AML-193 (cell line): ENCODE measurements at places on chromosomes 5 and 9.

DNA sequence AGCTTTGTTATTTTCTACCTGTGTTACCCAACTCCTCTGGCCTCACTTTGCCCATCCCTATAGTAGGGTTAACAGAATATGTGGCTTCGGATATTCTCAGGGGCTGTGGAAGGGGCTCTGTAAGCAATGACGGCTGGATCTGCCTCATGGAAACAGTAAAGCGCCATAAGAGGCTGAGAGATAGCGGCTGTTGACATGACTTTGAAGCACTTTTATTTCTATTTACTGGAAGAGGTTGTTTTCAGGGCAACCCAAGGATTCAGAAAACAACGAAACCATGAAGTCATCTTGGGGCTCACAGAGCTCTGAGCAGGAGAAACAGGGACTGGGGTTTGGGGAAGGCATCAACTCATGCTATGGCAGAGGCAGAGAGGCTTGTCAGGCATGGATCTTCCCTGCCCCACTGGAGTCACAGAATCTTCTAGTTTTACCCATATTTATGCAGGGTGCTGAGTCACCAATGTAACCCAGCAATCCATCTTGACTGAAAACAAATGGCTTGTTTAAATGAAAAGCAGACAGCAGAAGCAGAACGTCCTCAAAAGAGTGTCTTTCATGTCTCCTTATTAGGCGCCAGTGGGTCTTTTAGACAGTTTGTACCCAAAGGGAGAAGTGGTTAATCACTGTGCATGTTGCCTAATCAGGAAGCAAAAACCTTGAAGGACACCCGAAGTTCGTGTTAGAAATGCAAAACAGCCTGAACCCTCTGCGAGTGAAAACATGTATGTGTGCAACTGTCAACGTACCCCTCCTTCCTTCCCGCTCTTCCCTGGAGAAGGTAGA lies 113.0 kb downstream of the COL23A1 start:
- DNase-seq, result peak; percentile 94

DNA sequence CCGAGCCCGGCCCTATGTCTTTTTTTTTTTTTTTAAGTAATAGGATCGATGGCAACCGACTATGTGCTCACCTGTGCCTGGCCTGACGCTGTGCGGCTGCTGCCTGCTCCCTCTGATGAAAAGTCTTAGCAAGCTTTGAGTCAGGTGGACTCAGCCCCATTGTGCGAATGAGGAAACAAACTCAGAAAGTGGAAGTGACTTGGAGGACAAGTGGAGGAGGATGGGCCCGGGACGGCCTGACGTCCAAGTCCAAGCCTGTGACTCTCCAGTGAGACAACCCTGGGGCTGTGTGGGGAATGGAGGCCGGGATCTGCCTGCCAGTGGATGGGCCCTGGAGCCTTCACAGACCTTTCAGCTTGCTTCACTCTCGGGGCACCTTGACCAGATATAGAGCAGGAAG lies 57.9 kb downstream of the EXD3 start:
- DNase-seq, result no peak

DNA sequence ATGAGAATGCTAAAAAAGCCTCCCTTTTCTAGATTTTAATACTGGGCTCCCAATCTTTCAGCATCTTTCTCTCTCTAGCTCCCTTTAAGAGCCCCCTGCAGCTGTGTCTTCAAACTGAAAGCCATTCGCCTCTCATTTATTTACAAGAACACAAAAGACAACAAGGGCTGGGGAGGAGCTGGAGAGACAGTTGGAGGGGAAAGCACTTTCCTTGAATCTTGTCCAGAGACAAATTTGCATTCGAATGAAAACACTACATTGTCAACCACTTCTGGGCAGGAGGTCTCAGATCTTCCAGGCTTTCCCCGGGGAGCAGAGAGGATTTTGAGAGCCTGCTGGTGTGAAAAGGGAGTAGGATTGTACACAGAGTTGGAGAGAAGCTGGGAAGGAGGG lies 518.3 kb downstream of the CTNND2 start:
- DNase-seq, result no peak

DNA sequence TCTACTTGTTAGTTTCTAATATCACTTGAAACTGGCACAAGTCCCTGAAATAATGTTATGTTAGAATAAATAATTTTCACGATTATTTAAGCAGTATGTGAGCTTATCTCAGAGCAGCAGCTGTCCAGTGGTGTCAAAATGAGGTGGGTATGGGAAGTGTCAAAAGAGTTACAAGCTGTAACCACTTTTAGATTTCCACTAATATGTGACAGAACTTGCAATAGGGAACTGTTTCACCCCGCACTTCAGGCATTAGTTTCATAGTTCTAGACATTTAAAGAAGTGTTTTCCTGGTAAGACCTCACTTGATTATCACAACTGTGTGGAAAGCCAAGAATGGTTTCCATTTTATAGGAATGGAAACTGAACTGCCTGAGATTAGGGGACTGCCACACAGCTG lies 2.9 kb upstream of the ISCA1 start:
- no peak for DNase-seq

GRCh38 chr5:118545470-118545869 lies 442.9 kb downstream of the DTWD2 start:
- no peak for DNase-seq

GRCh38 chr5:53350991-53351770 lies 129.2 kb upstream of the FST start:
- no peak for DNase-seq

DNA sequence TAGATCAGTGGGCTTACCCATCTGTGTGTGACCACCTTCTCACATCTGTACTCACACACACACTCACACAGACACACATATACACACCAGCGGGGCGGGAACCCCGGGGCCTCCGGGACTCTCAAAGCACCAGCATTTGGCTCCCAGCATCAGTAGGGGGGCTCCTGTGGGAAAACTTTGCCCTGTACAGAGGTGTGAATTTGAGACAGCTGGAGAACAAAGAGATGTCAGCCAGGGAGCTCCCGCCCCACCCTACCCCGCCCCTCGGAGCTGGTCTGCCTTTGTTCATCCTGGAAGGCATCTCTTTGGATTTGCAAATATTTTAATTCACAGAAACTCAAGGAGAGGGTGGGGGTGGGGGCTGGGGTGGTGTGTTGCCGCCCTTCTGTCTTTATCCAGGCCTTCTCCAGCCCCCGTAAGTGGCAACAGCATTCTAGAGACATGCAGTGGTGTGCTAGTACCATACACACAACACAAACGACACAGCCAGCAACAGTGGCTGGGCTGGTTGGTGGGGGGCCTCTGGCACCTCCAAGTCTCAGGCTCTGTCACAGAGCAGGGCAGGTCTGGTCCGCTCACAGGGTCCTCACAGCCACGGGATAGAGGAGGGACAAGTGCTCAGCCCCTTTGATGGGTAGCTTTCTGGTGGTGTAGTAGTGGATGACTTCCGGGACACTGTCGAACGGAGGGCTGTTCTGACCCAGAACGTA lies 15.5 kb upstream of the SLC25A51 start:
- DNase-seq, result no peak

DNA sequence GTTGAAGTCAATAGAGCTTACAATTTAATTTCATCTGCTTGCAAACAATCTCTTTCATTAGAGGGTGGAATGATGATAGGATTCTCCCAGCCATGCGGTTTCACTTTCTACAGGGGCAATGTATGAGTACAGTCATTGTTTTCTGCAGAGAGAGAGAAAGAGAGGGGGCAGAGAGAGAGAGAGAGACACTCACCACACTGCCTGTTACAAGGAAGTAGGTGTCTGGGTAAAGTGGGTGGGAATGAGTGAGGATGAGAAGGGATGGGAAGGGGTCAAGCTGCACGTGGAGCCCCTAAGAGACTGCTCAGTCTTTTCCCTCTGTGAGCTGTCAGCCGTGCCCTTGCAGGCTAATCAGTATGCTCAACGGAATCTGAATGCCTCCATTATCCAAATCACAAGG lies 454.3 kb downstream of the KDM4C start:
- no peak for DNase-seq

DNA sequence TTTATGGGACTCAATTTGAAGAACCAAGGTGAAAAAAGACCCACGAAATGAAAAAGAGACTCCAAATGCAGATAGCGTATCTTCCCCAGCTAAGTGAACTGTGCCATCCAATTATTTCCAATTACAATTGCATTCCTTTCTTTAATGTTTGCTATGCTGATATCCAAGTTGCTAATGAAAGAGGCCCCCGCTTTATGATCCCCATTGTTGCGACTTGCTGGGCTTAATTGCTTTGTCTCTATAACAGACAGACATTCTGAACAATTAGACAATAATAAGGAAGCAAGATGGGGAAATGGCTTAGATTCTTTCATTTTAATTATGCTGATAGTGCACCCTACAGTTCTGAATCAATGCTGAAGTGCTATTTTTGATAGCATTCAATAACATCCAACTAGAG lies 354.3 kb downstream of the KIF4B start:
- no peak for DNase-seq

DNA sequence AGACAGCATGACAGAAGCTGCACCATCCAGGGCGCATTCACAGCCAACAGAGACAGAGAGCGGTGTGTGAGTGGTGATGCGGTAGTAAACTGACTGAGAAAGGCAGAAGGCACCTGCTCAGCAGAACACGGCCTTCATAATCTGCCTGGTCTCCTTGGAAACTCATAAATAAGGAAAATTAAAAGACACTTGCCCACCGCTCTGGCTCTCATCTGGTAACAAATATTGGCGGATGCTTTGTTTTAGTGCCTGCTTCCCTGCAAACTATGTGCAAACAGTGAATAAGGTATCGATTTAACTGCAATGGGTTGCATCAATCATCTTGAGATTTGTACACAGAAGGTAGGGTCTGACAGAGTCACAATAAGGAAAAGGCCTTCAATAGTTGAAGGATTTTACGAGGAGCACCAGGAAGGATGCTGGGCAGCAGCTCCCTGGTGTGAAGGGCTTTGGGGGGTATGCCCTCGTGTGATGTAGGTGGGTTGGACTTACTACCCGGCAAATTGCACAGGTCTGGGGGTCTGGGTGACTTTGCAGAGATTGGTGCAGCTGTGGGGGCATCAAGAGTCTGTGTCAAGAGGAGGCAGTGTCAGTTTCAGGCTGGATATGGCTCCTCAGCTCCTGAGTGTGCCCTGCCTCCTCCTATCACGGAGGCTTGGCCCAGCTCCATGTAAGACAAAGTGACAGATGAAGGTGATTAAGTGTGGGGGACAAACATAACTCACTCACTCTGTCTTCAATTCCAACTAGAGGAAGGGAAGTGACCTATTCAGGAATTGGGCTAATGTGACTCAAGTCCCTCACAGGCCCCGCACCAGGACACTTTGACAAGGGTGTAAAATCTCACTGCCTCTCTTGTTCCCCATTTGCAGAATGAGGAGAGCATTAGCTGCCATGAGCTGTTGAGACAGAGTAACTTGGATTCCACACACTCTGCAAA lies 166.7 kb downstream of the ICE1 start:
- no peak for DNase-seq

DNA sequence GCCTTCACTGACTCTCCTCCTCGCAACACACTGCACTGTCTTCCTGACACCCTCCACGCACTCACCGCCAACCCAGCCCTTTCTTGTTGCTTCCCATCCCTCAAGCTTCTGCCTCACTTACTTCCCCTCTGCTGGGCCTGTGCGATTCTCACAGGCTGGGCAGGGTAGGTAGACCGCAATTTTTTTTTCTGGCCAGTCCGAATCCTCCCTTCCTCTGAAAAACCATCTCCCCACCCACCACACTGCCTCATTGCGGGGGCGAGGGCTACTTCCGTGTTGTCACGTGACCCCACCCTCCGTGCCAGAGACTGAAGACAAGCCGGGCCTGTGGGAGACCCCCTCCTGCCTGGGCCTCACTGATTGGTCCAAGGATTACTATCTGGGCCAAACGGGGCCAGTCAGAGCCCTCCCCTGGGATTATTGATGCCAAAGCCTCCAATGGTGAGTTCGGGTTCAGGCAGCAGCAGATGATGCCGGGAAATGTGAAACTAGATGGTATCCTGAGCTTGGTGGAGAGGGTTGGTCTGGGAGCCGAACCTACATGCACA lies 73.1 kb downstream of the STK10 start:
- peak; percentile 89 for DNase-seq

GRCh38 chr5:1918488-1919208 lies 35.9 kb upstream of the IRX4 start:
- no peak for DNase-seq

GRCh38 chr5:135448071-135448739 lies 1.1 kb upstream of the DCANP1 start:
- DNase-seq, result no peak

GRCh38 chr9:38079461-38080031 lies 10.5 kb upstream of the SHB start:
- no peak for DNase-seq

DNA sequence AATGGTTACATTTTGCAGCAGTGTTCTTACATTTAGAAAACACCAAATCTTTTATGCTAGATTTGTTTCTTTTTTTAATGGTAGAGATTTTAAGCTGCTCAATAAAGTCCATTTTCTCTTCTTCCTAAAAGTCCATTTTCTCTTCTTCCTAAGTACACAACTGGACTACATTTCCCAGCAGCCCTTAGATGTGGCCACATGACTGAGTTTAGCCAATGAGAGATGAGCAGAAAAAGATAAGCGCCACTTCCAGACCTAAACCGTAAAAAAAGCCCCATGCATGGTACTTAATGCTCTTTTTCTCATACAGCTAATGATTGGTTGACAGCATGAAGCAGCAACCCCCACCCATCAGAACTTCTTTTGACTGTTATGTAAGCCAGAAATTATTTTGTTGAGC lies 206.7 kb downstream of the FAM114A2 start:
- no peak for DNase-seq

DNA sequence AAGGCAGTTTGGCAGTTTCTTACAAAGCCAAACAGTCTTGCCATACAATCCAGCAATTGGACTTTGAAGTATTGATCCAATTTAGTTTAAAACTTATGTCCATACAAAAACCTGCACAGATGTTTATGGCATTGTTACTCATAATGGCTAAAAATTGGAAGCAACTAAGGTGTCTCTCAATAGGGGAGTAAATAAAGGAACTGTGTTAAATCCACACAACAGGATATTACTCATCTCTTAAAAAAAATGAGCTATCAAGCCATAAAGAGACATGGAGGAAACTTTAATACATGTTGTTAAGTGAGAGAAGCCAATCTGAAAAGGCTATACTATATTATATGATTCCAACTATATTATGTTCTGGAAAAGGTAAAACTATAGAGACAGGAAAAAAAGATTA lies 313.6 kb upstream of the CD180 start:
- no peak for DNase-seq

GRCh38 chr9:20478786-20479185 lies 143.5 kb downstream of the MLLT3 start:
- no peak for DNase-seq

GRCh38 chr9:84139296-84140070 lies 158.9 kb downstream of the RMI1 start:
- no peak for DNase-seq

- DNase-seq, result no peak
Measured at GRCh38 chr9:37404590-37404989, 17.9 kb upstream of the GRHPR start.

- DNase-seq, result no peak
Measured at GRCh38 chr5:140420665-140421361, 19.2 kb downstream of the ANKHD1 start.

- no peak for DNase-seq
Measured at GRCh38 chr5:40333459-40334241, 346.1 kb upstream of the PTGER4 start.

DNA sequence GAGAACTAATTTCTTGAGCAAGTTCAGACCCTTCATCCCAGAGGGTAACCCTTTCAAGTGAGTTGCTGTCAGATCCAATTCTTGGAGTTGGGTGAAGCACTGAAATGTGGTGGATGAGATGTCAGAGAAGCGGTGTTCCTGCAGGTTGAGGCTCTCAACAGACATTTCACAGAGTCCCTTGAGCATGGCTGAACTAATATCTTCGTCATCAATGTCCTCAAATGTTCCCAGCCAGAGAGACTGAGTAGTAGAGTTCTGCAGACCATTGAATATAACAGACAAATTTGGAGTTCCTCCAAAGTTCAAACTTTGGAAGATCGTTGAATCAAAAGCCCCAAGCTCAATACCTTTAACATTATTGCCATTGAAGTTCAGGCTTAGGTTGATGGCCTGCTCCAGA lies 12.7 kb downstream of the CD180 start:
- DNase-seq, result no peak
